HepG2 (cell line): ENCODE measurements at places on chromosomes 5 and 9.

- DNase-seq, result no peak
These were observed 79.2 kb downstream of the C9orf152 start for GRCh38 chr9:110128664-110129329.

DNA sequence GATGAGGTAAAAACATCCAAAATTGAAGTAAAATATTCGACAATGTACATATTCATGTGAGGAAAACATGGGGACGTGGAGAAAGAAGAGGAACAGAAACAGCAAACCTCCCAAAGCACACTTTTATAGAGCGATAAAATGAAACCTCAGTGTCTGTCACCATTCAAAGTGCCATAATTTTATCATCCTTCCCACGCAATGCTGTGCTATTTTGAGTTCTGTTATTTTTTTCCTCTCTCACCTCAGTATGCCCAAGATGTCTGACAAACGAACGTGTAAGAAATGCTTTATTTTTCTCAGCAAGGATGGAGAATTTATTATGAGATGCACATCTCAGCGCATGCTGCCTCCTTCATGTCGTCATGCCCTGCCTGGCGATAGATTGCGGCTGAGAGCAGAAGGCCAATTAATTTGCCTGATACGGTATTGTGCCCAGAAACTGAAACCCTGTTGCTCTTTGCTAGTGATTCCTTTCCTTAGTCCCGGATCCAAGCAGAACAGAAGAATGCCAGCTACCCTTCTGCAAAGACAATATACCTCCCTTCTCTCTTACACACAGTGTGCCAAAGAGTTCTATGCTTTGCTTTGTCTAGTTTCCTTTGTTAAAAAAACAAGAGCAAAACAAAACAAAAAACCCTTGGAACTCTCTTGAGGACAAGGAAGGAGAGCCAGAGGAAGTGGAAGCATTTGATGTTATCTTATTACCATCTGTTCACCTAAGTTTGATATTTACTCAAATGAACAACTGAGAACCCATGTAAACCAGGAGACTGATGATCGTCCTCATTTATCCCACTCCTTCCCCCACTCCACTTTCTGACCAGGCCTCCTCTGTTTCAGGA lies 192.4 kb downstream of the SEMA6A start:
- DNase-seq, result no peak

DNA sequence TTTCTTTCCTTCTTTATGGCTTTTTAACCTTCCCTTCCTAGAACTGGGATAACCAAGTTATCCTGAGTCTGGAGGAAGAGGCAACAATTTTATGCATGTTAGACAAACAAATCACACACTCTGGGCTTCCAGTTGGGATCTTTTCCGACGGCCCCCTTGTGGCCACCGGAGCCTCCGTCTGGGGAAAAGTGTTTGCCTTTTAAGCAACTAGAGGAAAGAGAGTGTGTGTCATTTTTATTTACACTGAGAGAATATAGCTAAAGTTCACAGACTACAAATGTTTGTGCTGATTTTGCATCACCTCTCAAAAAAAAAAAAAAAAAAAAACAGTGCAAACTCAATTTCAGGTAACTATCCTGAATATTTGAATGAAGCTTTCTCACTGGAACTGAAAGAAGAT lies 126.2 kb downstream of the SEMA6A start:
- DNase-seq, result peak; percentile 63

DNA sequence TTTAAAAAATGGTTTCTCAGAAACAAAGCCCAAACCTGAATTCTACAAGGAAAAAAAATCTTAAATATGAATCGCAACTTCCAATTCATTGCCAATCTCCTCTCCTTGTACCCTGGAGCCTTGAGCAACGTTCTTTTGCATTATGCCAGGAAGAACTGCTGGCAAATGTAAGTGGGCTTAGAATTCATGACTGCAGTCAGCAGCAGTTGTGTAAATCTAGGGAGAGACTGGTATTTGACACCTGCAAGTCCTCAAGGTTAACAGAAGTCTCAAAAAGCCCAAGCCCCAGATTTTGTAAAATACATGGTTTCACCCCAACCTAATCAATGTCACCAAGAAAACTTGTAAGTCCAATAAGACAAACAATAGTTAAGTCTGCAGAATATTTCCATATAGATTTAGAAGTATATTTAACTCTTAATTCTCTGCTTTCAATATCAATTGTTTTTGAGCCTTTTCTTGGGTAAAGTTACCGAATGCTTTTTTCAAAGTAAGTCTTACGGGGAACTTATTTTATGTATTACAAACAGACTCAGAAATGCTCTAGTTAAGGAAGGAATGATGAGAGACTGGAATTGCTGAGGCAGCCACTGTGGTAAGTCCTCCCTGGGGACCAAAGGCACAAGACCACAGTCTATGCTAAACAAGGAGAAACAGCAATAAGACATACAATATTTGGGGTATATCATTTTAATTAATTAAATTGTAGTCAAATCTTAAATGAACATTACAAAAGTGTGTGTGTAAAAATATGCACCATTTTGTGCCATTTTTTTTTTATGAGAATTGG lies 31.3 kb downstream of the ELL2 start:
- no peak for DNase-seq

GRCh38 chr5:58770136-58770535 lies 187.3 kb downstream of the RAB3C start:
- DNase-seq, result no peak

GRCh38 chr9:113154946-113155345 lies 4.1 kb downstream of the SLC31A2 start:
- DNase-seq, result no peak

GRCh38 chr5:82445726-82446335 lies 167.7 kb upstream of the RPS23 start:
- no peak for DNase-seq

GRCh38 chr5:54696931-54697330 lies 179.4 kb downstream of the SNX18 start:
- DNase-seq, result no peak

GRCh38 chr9:18010492-18010891 lies 431.6 kb downstream of the SH3GL2 start:
- DNase-seq, result no peak

DNA sequence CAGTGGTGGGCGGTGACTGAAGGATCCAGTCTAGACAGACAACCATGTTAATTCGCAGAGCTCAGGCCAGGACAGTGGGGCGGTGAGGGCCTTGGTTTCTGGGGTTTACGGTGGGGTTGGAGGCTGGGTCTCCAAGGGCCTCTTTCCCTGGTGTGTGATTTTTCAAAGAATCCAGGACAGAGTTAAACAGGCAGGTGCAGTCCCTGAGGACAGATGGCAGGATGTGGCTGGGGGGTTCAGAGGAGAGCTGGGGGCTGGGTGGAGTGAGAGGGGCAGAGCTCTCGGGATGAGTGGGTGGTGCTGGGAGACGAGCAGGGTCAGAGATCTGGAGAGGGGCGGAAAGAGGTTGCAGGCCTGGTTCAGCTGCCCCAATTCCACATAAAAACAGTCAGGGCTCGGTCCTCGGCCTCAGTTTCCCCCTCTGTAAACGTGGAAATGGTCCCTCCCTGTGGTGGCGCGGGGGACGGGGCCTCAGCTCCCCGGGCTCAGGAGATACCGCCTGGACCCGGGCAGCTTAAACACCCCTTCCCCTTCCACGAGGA lies 145.9 kb downstream of the GAPVD1 start:
- DNase-seq, result no peak

DNA sequence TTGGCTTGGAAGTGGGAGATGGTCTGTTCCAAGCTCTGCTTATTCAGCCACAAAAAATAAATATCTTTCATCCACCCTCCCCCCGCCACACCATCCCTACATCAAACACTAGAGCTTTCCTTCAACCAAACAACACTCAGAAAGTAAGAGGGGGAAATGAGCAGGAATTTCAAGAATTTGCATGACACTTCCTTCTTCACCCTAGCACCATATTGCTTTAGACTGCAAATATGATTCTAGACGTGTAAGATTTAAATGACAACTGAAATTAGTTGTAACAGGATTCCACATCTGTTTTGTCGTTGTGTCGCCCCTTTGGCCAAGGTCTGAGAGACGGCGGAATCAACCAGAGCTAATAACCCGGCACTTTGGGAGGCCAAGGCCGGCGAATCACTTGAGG lies 88.5 kb downstream of the NDFIP1 start:
- no peak for DNase-seq

DNA sequence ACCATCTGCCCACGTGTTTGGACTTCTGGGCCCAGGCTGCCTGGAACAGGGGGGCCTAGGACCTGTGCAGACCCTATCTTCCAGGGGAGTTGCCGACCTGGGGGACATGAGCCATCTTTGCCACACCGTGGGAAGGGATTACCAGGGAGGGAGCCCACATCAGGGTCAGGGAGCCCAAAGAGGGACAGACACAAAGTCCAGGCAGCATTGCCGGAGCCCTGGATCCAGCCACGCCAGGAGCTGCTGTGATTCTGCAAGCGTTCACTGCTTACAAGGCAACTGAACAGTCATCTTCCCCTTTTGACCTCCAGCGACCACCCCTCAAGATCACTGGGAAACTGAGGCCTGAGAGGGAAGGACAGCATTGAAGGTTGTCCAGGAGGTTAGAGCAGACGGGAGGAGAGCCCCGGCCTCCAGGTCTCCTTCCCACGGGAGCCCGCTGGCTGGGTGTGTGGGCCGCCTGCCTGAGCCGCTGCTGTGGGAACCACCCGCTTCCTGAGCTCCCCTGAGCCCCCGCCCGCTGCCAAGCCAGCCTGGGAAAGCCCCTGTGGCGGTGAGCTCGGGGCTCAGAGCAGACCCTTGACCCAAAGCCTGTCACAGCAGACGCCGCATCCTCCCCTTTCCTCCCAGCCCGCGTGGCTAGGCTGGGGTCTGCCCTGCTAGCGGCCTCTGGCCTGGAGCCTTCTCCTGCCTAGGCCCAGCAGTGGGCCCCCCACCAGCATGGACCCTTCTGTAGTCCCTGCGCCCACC lies 17.1 kb upstream of the NOTCH1 start:
- no peak for DNase-seq
